ENCODE measurements at places on chromosomes 1 and 21. TPM values are rescaled to one million over a fixed set of nuclear protein-coding genes. Genes with fewer than 3 reads are reported as not detected.
A peak's percentile ranks its signal among the peaks of the same experiment; 100 is the strongest.

- no peaks in the 10 kb centered on the region for H3K4me1 ChIP-seq
- no peak for DNase-seq
- H3K36me3 ChIP-seq: no peaks in the 10 kb centered on the region
- no peak overlapping the region for H3K27ac ChIP-seq
Observed at GRCh38 chr1:77100875-77101274, 118.4 kb downstream of the PIGK start.

- H3K36me3 ChIP-seq: no peaks in the 10 kb centered on the region
- peak overlapping the region; percentile 21 for H3K27ac ChIP-seq
- H3K27me3 ChIP-seq: no peaks in the 10 kb centered on the region
- H3K4me3 ChIP-seq: no peak overlapping the region
Observed at GRCh38 chr21:29293495-29293894, 5.2 kb upstream of the BACH1 start.

- H3K27me3 ChIP-seq: no peaks in the 10 kb centered on the region
- H3K4me3 ChIP-seq: no peak overlapping the region
- peak overlapping the region; percentile 9 for H3K27ac ChIP-seq
- H3K36me3 ChIP-seq: no peaks in the 10 kb centered on the region
- DNase-seq: no peak
- no peaks in the 10 kb centered on the region for H3K4me1 ChIP-seq
Observed at GRCh38 chr1:184836934-184837895, 82.6 kb upstream of the EDEM3 start.

DNA sequence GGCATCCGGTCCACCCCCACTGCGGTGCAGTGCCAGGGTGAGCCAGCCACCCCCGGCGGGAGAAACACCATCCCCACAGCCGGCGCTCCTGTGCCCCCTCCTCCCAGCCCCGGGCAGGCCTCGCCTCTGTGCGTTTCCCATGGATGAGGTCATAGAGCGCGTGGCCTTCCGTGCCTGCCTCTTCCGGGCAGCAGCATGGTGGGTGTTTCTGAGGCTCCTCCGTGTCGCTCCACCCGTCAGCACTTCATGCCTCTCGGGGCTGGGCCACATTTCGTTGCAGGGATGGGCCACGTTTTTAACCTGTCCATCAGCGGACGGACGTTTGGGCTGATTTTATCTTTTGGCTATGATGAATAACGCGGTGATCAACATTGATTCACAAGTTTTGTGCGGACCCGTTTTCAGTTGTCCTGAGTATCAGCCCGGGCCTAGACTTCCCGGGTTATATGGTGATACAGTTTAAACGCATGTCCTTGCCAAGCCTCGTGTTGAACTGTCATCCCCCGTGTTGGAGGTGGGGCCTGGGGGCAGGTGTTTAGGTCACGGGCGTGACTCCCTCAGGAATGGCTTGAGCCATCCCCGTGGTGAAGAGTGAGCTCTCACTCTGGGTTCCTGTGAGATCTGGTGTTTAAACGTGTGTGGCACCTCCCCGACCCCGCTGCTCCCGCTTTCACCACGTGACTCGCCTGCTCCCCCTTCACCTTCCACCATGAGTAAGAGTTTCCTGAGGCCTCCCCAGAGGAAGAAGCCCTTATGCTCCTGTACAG is 64.8 kb downstream of the SLX9 start:
- H3K36me3 ChIP-seq: no peaks in the 10 kb centered on the region
- H3K4me1 ChIP-seq: no peaks in the 10 kb centered on the region
- H3K27ac ChIP-seq: no peak overlapping the region
- no peak overlapping the region for H3K4me3 ChIP-seq
- H3K27me3 ChIP-seq: no peaks in the 10 kb centered on the region

DNA sequence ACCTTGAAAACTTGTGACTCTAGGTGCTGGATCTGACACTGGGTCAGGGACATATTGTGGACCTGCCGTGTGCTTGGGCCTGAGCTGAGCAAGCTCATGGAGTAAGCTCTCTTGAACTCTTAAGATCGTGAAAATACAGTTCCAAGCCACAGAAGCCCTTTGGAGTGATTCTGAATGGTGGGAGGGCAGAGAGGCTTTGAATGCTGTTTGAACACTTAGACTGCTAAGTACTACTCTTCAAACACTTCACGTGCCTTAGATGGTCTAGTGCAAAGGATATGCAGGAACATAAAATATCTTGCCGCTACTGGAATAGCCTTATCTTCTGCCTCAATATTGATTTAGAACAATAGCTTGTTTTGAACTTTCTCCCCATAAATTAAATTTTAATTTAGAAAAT is 21.6 kb downstream of the ROR1 start:
- no peak overlapping the region for H3K27ac ChIP-seq
- no peak for DNase-seq
- H3K27me3 ChIP-seq: no peaks in the 10 kb centered on the region
- H3K4me3 ChIP-seq: no peak overlapping the region
- no peaks in the 10 kb centered on the region for H3K36me3 ChIP-seq

GRCh38 chr1:212608959-212609700 is 569 bp downstream of the ATF3 start:
- DNase-seq: peak; percentile 76
- H3K4me3 ChIP-seq: peak overlapping the region; percentile 63
- H3K36me3 ChIP-seq: no peaks in the 10 kb centered on the region
- H3K4me1 ChIP-seq: peaks cover 3% of the 10 kb centered on the region

DNA sequence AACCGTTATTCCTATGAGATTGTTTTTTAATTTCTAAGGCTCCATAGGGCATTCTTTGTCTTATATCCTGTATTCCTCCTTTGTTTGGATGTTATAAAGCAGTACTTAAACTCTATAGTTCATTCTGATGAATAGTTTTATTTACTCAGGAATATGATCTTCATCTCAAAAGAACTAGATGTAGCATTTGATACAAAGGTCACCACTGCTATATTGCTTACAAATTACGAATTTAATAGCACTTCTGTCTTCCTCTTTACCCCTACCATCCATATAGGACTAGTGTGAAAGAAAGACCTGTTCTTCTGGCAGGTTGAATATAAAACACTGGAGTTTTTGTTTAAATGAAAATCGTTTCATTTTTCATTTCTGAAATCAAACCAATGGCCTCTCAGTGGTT is 468.1 kb upstream of the CXADR start:
- no peaks in the 10 kb centered on the region for H3K36me3 ChIP-seq
- H3K27ac ChIP-seq: no peak overlapping the region
- no peaks in the 10 kb centered on the region for H3K4me1 ChIP-seq

GRCh38 chr1:43339584-43340232 is 2.1 kb downstream of the MPL start:
- no peaks in the 10 kb centered on the region for H3K36me3 ChIP-seq
- H3K27me3 ChIP-seq: no peaks in the 10 kb centered on the region
- no peak overlapping the region for H3K27ac ChIP-seq
- H3K4me3 ChIP-seq: no peak overlapping the region
- DNase-seq: no peak
- no peaks in the 10 kb centered on the region for H3K4me1 ChIP-seq

GRCh38 chr1:173052681-173053196 is 2.0 kb upstream of the TNFSF18 start:
- H3K4me1 ChIP-seq: no peaks in the 10 kb centered on the region
- H3K36me3 ChIP-seq: no peaks in the 10 kb centered on the region
- DNase-seq: no peak
- H3K27me3 ChIP-seq: no peaks in the 10 kb centered on the region

GRCh38 chr1:37850352-37850955 is 8.9 kb downstream of the MTF1 start:
- H3K4me1 ChIP-seq: peaks cover 37% of the 10 kb centered on the region
- H3K27me3 ChIP-seq: no peaks in the 10 kb centered on the region
- no peaks in the 10 kb centered on the region for H3K36me3 ChIP-seq
- H3K4me3 ChIP-seq: no peak overlapping the region
- no peak for DNase-seq

DNA sequence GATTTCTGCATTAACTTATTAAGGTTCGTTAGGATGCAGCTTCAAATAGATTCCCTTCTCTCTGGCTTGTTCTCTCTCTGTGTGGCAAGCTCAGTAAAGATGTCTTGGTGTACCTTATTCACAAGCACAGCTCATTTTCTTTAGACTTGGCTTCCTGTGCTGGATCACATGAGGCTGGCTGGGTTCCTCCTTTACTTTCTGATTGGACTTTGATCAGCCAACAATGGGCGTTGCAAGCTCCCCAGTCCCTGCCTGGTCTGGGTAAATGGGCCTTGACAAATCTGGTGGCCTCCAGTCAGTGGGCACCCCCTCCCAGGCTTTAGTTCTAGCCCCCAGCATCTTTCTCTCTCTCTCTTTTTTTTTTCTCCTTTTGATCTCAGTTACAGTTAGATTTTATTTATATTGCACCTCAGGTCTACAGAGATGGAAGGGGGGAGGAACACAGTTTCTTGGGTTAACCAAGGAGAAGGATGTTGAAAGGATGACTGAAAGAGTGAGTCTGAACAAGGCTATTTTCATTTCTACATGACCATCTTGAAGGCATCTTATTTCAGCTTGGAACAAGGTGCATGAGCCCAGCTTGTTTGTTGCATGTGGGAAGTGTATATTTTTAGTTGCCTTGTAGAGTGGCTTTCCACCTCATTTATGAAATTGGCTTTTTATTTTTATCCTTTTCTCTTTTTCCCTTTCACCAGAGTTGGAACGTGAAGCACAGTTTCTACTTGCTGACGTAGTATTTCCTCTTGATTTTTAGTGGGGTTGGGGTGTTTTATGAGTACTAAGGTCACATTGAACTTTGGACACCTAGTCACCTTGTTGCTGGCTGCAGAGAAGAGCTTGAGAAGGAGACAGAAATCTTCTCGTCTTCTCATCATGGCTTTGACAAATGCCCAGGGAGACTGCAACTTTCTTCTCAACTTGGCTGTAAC is 77.1 kb downstream of the PBX1 start:
- peaks cover 3% of the 10 kb centered on the region for H3K4me1 ChIP-seq
- DNase-seq: no peak
- H3K36me3 ChIP-seq: no peaks in the 10 kb centered on the region
- no peak overlapping the region for H3K4me3 ChIP-seq
- H3K27ac ChIP-seq: peak overlapping the region; percentile 72

GRCh38 chr1:220222939-220223338 is 49.3 kb downstream of the RAB3GAP2 start:
- no peak for DNase-seq
- no peaks in the 10 kb centered on the region for H3K4me1 ChIP-seq
- no peaks in the 10 kb centered on the region for H3K36me3 ChIP-seq
- H3K27me3 ChIP-seq: no peaks in the 10 kb centered on the region
- H3K4me3 ChIP-seq: no peak overlapping the region

- H3K36me3 ChIP-seq: no peaks in the 10 kb centered on the region
- no peaks in the 10 kb centered on the region for H3K27me3 ChIP-seq
- no peak overlapping the region for H3K4me3 ChIP-seq
Observed at GRCh38 chr1:118989006-118989815, 1.1 kb upstream of the TBX15 start.

DNA sequence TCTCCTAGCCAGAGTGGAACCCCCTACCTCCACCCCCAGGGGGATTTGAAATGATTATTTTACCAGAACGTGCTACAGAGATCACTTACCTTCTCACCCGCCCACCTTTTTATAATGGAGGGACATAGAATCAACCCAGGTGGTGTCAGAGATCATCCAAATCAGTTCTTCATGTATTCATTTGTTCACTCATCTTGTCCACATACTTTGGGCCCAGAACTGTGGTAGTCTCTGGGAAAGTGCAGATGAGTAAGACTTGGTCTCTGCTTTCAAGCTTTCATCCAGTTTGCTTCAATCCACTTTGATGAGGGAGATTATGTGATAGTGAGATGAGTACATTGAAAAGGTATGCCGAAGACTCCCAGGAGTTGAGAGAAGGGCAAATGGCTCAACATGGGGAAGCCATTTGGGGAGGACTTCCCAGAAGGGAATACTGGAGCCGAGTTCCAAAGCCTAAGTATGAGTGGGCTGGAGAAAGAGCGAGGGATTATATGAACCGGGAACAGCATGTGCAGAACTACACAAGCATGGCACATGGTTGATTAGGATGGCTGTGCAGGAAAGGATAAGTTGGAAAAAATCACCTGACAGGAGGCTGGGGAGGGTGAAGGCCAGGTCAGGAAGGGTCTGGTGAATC is 1.9 kb downstream of the FGGY start:
- no peak for DNase-seq
- no peaks in the 10 kb centered on the region for H3K27me3 ChIP-seq
- H3K4me3 ChIP-seq: no peak overlapping the region

The ZMYND12 gene
- total RNA-seq: 1.9 TPM

The DYNLT5 gene
- 4.1 TPM for total RNA-seq

The GLMP gene
- total RNA-seq: 66.0 TPM
